ENCODE measurements at places on chromosomes 16 and 17.

- DNase-seq, result no peak
Observed at GRCh38 chr17:36943250-36944191, 5.2 kb upstream of the AATF start.

GRCh38 chr16:66858740-66859396 is 14.7 kb downstream of the CA7 start:
- DNase-seq, result no peak

DNA sequence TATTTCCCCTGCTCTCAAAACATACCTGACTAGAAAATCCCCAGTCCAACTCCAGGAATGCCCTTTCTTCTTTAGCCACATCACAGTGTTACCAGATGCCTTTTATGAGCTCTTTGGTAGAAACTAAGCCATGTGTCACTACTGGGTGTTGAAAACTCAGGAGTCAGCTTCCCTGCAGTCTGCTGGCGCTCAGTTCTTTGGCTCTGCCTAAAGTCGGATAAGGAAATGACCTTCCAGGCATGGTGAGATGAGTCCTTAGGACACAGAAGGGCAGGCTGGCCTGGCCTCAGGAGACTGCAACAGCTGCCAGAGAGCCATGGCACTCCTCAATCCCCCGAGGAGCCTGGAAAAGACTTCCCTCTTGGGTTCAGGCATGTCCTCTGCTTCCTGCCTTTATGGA is 89.1 kb downstream of the CDH13 start:
- DNase-seq, result no peak

GRCh38 chr17:17142556-17142955 is 63.6 kb downstream of the PLD6 start:
- DNase-seq, result no peak

GRCh38 chr16:68420366-68420942 is 27.9 kb downstream of the SMPD3 start:
- no peak for DNase-seq

DNA sequence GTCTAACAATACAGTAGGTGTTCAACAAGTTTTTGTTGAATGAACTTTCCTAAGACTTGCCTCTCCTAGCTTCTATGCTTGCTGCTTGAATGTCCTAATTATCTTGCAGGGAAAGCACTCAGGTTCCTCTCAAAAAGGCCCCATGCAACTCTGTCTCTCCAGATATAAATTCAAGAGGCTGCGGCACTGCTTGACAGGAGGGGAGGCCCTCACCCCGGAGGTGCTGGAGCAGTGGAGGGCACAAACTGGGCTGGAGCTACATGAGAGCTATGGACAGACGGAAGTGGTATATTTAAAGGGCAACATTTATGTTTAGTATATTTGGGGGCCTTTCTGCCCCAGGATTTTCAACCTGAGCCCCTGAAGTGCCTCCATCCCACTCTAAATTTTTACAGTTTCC is 14.4 kb downstream of the THUMPD1 start:
- no peak for DNase-seq

DNA sequence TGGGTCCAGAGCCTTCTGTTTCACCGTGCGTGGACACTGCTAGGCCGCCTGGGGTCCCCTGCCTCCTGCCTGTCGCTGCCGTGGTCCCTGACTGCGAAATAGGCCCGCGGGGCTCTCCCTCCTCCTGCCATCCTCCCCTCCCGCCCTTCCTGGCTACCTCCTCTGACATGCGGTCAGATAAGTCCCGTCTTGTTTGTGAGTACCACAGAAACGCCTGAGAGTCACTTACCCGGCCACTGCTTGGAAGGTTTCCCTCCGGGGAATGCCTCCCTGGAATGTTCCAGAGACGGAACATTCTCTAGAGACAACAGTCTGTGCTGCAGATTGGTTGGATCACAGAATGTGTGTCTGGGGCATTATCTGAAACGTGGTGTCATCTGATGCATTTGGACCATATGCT is 22.7 kb downstream of the CIBAR2 start:
- DNase-seq, result no peak

All from kidney epithelial cell (primary cell).